NCI-H1048 (cell line): ENCODE measurements at places on chromosomes 6 and 20.

GRCh38 chr6:137399881-137400443 lies 94.2 kb downstream of the OLIG3 start:
- no peak for DNase-seq

GRCh38 chr6:63883597-63883996 lies 248.0 kb downstream of the PHF3 start:
- DNase-seq: no peak

GRCh38 chr6:84764332-84765049 lies at the start of gene TBX18:
Gene TBX18 (minus strand): TSS chr6:84764598. CDS start chr6:84764181, 417 bp downstream.
- DNase-seq: peak; percentile 81

- no peak for DNase-seq
Measured at GRCh38 chr6:151690303-151690702, 117.2 kb upstream of the ESR1 start.

GRCh38 chr20:47676912-47677634 lies 108.2 kb downstream of the SULF2 start:
- DNase-seq: no peak
